GM23338 (cell line): ENCODE measurements at places on chromosomes 2 and 18. TPM values are rescaled to one million over a fixed set of nuclear protein-coding genes. Genes with fewer than 3 reads are reported as not detected.

DNA sequence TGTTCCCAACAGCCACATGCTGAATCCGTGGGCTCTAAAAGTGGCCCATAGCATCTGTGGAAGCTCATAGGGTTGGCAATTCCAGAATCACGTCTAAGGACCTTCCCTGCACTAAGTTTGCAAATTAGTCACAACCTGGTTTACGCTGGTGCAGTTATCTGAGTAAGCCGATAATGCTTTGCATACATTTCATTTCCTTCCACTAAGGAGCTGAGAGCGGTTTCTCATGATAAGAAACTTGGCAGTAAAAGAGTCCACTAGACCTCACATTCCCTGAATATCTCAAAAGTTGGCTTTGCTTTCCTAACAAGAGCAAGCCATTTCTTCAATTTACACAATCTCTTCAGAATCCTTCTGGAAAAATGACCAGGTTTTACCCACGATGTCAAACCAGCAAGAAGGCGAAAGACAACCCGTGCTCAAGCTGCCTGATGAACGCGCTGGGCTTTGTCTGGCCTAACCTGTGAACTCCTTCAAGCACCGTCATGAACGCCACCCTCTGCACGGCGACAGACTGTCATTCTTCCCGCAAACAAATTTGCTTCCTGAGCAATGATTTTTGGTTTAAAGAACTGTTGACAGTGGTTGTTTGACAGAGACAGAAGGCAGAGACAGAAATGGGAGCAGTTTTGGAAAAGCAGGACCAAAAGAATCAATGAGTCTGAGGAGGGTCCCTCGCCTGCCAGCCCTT is 73.0 kb upstream of the COPS8 start:
- H3K27ac ChIP-seq: no peak overlapping the region
- H3K36me3 ChIP-seq: no peaks in the 10 kb centered on the region
- no peaks in the 10 kb centered on the region for H3K27me3 ChIP-seq

Gene NFATC1
- 5.0 and 6.4 TPM in 2 replicates for total RNA-seq

- no peak overlapping the region for H3K27ac ChIP-seq
- peaks cover 10% of the 10 kb centered on the region for H3K4me1 ChIP-seq
- no peak for DNase-seq
- H3K27me3 ChIP-seq: peaks cover 42% of the 10 kb centered on the region
- no peaks in the 10 kb centered on the region for H3K36me3 ChIP-seq
- peak overlapping the region; percentile 86 for H3K4me3 ChIP-seq
Observed at GRCh38 chr2:130754811-130755210, 529 bp upstream of the AMER3 start.

DNA sequence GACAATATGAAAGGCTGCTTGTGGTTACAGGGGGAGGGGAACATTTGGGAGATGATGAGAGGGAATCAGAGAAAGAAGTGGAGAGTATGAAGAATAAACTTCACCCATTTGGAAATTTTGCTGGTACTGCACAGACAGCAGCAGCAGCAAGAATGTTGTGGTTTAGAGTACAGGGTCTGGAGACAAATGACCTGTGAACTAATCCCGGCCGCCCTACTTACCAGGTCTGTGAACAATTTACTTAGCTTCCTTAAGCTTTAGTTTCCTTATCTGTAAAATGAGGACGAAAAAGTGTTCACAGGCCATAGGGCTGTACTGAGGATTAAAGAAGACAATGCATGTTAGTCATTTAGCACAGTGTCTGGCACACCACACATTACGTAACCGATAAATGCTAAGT is 685.4 kb upstream of the CELF4 start:
- H3K4me3 ChIP-seq: no peak overlapping the region
- H3K27me3 ChIP-seq: no peaks in the 10 kb centered on the region
- no peak for DNase-seq
- no peak overlapping the region for H3K27ac ChIP-seq
- H3K36me3 ChIP-seq: no peaks in the 10 kb centered on the region

DNA sequence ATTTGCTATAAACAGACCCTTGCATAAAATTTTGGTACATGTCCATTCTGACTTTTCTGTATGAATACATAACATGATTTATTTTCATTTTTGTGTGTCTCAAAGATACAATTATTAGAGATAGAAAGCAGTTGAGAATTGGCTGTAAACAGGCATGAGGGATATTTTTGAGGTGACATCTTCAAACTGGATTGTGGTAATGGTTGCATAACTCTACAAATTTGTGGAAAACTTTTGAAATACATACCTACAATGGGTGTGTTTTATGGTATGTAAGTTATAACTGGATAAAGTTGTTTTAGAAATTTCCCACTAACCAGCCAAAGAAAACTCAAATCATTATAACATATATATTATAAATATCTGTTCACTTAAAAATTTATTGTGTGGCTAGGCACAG is 39.6 kb downstream of the GREB1L start:
- H3K4me1 ChIP-seq: no peaks in the 10 kb centered on the region
- no peaks in the 10 kb centered on the region for H3K27me3 ChIP-seq
- no peak overlapping the region for H3K4me3 ChIP-seq
- no peak overlapping the region for H3K27ac ChIP-seq

DNA sequence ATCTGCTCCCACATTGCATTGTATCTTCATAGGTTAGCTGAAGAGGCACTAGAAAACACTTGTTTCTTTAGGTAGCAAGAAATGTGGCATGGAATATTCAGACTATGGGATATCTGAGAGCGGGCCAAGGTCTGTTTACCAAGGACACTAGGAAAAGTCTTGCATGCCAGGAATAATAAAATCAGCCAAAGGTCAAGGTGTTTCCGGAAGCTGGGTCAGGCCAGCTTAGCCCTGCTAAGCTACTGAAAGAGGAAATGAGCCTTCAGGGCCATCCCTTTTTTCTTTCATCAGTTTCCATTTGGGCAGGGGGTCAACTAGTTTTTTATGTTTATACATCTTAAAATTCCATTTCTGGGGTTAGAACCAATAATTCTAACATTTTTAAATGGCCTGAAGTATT is 101.1 kb downstream of the DPP4 start:
- no peak overlapping the region for H3K27ac ChIP-seq
- H3K27me3 ChIP-seq: no peaks in the 10 kb centered on the region
- peaks cover 6% of the 10 kb centered on the region; the same call in 1 of the 2 replicates for H3K4me1 ChIP-seq
- H3K36me3 ChIP-seq: no peaks in the 10 kb centered on the region
- no peak overlapping the region for H3K4me3 ChIP-seq
- DNase-seq: no peak

Gene ABCG8
- total RNA-seq: 0.31 and 0.35 TPM in 2 replicates

GRCh38 chr18:79064228-79064627 is 5.0 kb upstream of the ATP9B start:
- no peaks in the 10 kb centered on the region for H3K27me3 ChIP-seq
- H3K36me3 ChIP-seq: no peaks in the 10 kb centered on the region
- H3K4me3 ChIP-seq: no peak overlapping the region
- H3K27ac ChIP-seq: no peak overlapping the region
